ENCODE measurements at places on chromosomes 3 and 15. TPM values are rescaled to one million over a fixed set of nuclear protein-coding genes. Genes with fewer than 3 reads are reported as not detected.

LTF gene
- total RNA-seq: 0.18 TPM

NMNAT3 gene
- 1.2 TPM for total RNA-seq

TMC3 gene
- total RNA-seq: not detected

SLC7A14 gene
- total RNA-seq: 0.42 TPM

CAV3 gene
- total RNA-seq: not detected

TGM5 gene
- total RNA-seq: not detected

BFSP2 gene
- total RNA-seq: not detected

LCTL gene
- 0.99 TPM for total RNA-seq

DNA sequence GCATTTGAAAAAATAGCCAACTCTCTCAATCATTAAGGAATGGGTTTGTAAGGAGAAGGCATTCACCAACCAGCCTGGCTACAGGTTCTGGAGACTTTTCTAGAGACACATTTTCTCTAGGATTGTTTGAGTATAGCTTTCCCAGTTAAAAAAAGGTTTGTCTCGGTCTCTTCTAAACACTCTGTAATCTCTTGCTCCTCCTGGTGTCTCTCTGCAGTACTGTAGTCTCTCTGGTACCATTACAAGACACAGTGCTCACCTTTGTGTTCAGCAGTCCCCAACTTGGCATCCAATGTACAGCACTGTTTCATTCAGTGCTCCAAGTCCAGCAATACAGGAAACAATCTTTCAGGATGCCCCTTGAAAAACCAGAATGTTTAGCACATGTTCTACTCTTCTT, 534.4 kb downstream of the ZNF385D start:
- no peaks in the 10 kb centered on the region for H3K27me3 ChIP-seq
- DNase-seq: peak; percentile 56
- no peaks in the 10 kb centered on the region for H3K4me1 ChIP-seq

DNA sequence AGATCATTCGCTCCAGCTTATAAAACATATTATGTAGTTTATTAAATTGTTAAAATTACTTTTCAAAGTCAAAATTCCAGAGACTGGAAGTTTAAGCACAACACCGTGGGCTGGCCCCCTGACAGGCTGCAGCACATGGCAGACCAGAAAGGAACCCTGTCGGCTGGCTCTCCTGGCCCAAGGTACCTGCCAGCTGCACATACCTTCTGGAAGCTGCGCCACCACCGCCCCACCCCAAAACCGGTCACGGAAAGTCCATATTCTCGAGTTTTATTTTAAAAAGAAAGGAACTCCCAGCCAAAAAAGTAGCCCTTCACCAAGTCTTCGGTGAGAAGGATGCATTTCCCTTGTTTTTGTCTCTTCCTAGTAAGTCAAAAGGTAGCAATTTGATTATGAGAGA, 94.6 kb downstream of the FOXP1 start:
- DNase-seq: no peak
- H3K4me3 ChIP-seq: no peak overlapping the region
- no peaks in the 10 kb centered on the region for H3K27me3 ChIP-seq
- H3K36me3 ChIP-seq: no peaks in the 10 kb centered on the region
- H3K27ac ChIP-seq: no peak overlapping the region
- H3K4me1 ChIP-seq: peaks cover 4% of the 10 kb centered on the region

DNA sequence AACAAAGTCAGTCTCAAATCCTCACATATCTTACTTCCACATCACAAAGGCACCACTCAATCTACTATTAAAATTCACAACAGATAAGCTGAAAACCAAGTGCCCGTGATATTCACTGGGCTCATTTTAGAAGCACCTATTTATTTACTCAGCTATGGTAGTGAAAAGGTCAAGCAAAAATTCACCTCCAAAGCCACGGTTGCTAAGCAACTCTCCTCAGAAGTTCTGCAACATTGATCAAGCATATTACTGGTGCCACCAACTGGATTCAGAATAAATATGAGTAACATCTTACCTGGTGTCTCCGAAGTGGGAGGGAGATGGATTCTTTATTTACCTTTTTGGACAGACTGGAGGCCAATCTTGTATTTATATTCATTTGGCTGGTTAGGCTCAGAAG, 714.8 kb downstream of the FHIT start:
- H3K27ac ChIP-seq: no peak overlapping the region
- no peaks in the 10 kb centered on the region for H3K4me1 ChIP-seq
- no peak for DNase-seq
- no peak overlapping the region for H3K4me3 ChIP-seq
- no peaks in the 10 kb centered on the region for H3K36me3 ChIP-seq
- H3K27me3 ChIP-seq: no peaks in the 10 kb centered on the region

DNA sequence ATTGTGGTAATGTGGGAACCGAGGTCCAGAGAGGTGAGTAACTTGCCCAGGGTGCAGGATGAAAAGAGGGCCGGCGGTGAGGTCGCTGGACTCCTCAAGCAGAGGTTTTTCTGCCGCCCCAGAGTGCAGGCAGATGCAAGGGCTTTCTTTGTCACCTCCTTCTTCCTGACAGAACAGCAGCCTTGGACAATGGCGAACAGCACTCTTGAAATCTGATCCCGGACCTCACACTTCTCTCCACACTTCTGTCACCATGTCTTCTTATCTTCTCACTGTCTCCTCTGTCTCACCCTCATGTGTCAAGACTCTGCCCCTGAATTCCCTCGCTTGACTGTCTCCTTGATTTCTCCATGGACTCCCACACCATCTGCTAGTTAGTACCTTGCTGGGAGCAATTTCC, 15.4 kb upstream of the VPS8 start:
- H3K27ac ChIP-seq: no peak overlapping the region
- peaks cover 9% of the 10 kb centered on the region for H3K4me1 ChIP-seq
- no peaks in the 10 kb centered on the region for H3K36me3 ChIP-seq
- peak; percentile 74 for DNase-seq

- no peak for DNase-seq
- H3K27ac ChIP-seq: no peak overlapping the region
- peaks cover 9% of the 10 kb centered on the region for H3K36me3 ChIP-seq
- no peaks in the 10 kb centered on the region for H3K27me3 ChIP-seq
- no peak overlapping the region for H3K4me3 ChIP-seq
- no peaks in the 10 kb centered on the region for H3K4me1 ChIP-seq
These were observed 106.0 kb downstream of the RYK start for GRCh38 chr3:134144694-134145093.

DNA sequence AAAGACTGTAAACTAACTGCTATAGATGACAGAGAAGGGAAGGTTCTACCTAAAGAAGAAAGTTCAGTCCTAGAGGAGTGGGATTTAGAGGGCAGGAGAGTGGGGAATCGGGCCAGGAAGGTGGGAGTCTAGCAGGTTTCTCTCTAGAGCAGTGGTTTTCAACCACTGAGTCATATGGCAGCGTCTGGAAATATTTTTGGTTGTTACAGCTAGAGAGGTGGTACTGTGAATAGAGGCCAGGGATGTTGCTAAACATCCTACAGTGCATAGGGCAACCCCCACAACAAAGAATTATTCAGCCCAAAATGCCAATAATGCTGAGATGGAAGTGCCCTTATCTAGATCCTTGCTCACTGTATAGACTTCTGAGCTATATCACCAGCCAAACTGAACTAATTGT, 28.7 kb downstream of the ATP1B3 start:
- H3K27ac ChIP-seq: no peak overlapping the region
- H3K27me3 ChIP-seq: no peaks in the 10 kb centered on the region
- DNase-seq: no peak
- H3K36me3 ChIP-seq: peaks cover 69% of the 10 kb centered on the region
- peaks cover 4% of the 10 kb centered on the region for H3K4me1 ChIP-seq
- no peak overlapping the region for H3K4me3 ChIP-seq

- H3K27ac ChIP-seq: no peak overlapping the region
- H3K4me1 ChIP-seq: peaks cover 13% of the 10 kb centered on the region
- H3K4me3 ChIP-seq: no peak overlapping the region
- no peak for DNase-seq
These were observed 5.6 kb downstream of the CTXND1 start for GRCh38 chr15:80246425-80246894.

DNA sequence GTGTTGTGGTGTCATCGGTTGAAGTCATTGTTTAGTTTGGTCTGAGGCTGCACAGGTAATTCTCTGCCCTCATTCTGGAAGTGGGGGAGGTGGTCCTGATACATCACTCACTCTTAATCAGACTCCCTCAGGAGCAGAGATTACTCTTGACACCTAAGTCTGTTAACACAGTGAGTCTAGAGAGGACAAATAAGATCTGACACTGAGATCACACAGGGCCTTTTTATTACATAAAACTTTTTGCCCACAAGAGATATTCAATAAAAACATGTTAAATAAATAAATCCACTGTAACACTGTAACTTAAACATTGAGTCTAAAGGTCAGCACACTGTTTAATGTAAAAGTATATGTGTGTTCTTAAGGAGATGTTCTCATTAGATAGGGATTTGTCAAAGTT, 57.1 kb upstream of the MBNL1 start:
- no peaks in the 10 kb centered on the region for H3K36me3 ChIP-seq
- H3K4me1 ChIP-seq: no peaks in the 10 kb centered on the region
- H3K27me3 ChIP-seq: peaks cover 73% of the 10 kb centered on the region
- no peak for DNase-seq
- H3K27ac ChIP-seq: no peak overlapping the region
- no peak overlapping the region for H3K4me3 ChIP-seq

DNA sequence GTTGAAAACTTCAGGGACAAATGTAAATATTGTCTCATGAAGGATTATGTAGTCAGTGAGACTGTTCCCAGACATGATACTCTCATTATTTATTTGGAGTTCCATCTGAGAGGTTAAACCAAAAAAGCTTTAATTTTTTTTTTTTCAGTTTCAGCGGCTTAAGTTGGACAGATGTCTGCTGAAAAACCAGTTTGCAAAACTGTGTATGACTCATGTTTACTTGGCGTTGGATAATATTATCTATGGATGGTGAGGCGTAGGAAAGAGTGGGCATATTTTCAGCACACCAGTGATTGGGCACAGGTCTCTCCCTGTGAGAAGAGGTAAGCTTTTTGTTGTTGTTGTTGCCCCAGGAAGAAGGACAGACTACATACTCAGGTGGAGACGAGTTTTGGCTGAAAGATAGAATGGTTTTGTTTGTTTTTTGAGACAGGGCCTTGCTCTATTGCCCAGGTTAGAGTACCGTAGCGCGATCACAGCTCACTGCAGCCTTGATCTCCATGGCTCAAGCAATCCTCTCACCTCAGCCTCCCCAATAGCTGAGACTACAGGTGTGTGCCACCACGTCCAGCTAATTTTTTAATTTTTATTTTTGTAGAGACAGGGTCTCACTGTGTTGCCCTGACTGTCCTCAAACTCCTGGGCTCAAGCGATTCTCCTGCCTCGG, 16.4 kb upstream of the ANXA2 start:
- no peak for DNase-seq
- peaks cover 4% of the 10 kb centered on the region for H3K4me1 ChIP-seq
- no peaks in the 10 kb centered on the region for H3K27me3 ChIP-seq
- no peak overlapping the region for H3K4me3 ChIP-seq

GRCh38 chr15:50168783-50169411, 13.1 kb upstream of the SLC27A2 start:
- no peaks in the 10 kb centered on the region for H3K27me3 ChIP-seq
- peak overlapping the region; percentile 47 for H3K4me3 ChIP-seq
- DNase-seq: no peak
- no peak overlapping the region for H3K27ac ChIP-seq

GRCh38 chr15:66587749-66588148, 22.0 kb upstream of the LCTL start:
- H3K4me1 ChIP-seq: peaks cover 11% of the 10 kb centered on the region
- no peaks in the 10 kb centered on the region for H3K27me3 ChIP-seq
- no peaks in the 10 kb centered on the region for H3K36me3 ChIP-seq
- H3K4me3 ChIP-seq: no peak overlapping the region
- DNase-seq: no peak

DNA sequence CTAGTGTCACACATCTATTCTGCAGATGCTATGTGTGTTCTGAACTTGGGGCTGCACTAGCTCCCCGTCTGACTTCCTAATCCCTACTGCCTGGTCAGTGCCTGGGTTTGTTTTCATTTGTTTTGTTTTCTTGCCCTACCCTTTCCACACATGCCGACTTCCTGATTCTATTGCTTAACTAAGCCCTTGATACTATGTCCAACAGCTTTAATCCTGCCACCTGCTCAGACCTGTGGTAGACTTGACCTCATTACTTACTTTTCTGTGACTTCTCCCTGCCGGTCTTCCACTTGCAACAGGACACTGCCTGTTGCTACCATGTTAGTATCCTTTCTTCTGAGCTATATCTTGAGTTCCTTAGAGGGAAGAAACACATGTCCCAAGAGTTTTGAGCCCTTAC, 39.3 kb upstream of the CEMIP start:
- H3K4me3 ChIP-seq: no peak overlapping the region
- H3K4me1 ChIP-seq: no peaks in the 10 kb centered on the region
- DNase-seq: no peak
- H3K36me3 ChIP-seq: no peaks in the 10 kb centered on the region

- no peak overlapping the region for H3K27ac ChIP-seq
- no peaks in the 10 kb centered on the region for H3K27me3 ChIP-seq
- H3K4me1 ChIP-seq: no peaks in the 10 kb centered on the region
These were observed 35.5 kb upstream of the CGNL1 start for GRCh38 chr15:57340682-57341259.

GRCh38 chr15:68275165-68275746, 2.3 kb upstream of the FEM1B start:
- DNase-seq: no peak
- no peak overlapping the region for H3K4me3 ChIP-seq
- H3K4me1 ChIP-seq: no peaks in the 10 kb centered on the region
- no peaks in the 10 kb centered on the region for H3K27me3 ChIP-seq

DNA sequence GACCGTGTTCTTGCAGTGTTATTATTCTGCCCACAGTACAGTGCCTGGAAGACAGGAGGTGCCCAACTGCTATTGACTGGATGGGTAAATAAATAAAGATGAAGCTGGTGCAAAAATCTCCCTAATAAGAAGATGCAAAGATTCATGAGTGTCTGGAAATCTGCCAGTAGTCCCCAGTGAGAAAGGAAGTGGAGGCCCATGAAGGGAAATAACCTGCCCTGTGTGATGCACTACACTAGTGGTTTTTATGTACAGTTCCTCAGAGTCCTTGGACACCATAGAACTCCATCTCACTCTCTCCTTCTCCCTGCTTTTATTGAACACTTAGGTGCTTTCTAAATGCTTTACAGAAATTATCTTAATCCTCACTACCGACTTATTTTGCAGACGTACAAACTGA, 8.3 kb upstream of the SUCLG2 start:
- H3K36me3 ChIP-seq: no peaks in the 10 kb centered on the region
- DNase-seq: no peak
- no peak overlapping the region for H3K4me3 ChIP-seq
- H3K4me1 ChIP-seq: peaks cover 3% of the 10 kb centered on the region
- H3K27me3 ChIP-seq: no peaks in the 10 kb centered on the region

DNA sequence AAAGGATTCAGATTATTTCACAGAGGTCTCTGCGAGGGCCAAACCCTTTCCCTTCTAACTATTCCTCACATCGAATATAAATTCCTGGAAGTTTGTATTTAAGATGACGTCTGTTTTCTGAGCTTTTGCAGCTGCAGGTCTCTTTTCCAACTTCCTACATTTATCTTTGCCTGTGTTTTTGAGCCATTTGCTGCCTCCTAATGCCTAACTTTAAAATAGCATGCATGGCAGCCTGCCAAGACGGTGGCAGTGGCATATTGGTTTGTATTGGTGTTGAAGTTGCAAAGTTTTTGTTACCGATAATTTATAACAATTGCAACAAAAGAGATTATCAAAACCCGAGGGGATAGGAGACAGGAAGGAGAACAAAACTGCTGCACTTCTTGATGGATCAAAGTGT, 187.1 kb upstream of the DNAJC19 start:
- peaks cover 5% of the 10 kb centered on the region for H3K4me1 ChIP-seq
- H3K36me3 ChIP-seq: no peaks in the 10 kb centered on the region
- H3K4me3 ChIP-seq: no peak overlapping the region
- DNase-seq: peak; percentile 69

GRCh38 chr3:73546961-73547360, 77.8 kb downstream of the PDZRN3 start:
- no peak for DNase-seq
- no peak overlapping the region for H3K27ac ChIP-seq
- no peaks in the 10 kb centered on the region for H3K27me3 ChIP-seq
- H3K4me3 ChIP-seq: no peak overlapping the region
- peaks cover 11% of the 10 kb centered on the region for H3K4me1 ChIP-seq

Data from endodermal cell (in vitro differentiated cells).